ENCODE measurements at places on chromosomes 16 and 17.
A peak's percentile ranks its signal among the peaks of the same experiment; 100 is the strongest.

GRCh38 chr16:74438492-74438979 is 17.3 kb upstream of the CLEC18B start:
- DNase-seq, result no peak

- peak; percentile 26 for DNase-seq
These were observed 113.1 kb downstream of the SNX29 start for GRCh38 chr16:12089492-12090150.

- no peak for DNase-seq
These were observed 3.8 kb upstream of the NEUROD2 start for GRCh38 chr17:39611401-39612112.

GRCh38 chr17:56801459-56802178 is 32.1 kb downstream of the C17orf67 start:
- DNase-seq, result no peak

DNA sequence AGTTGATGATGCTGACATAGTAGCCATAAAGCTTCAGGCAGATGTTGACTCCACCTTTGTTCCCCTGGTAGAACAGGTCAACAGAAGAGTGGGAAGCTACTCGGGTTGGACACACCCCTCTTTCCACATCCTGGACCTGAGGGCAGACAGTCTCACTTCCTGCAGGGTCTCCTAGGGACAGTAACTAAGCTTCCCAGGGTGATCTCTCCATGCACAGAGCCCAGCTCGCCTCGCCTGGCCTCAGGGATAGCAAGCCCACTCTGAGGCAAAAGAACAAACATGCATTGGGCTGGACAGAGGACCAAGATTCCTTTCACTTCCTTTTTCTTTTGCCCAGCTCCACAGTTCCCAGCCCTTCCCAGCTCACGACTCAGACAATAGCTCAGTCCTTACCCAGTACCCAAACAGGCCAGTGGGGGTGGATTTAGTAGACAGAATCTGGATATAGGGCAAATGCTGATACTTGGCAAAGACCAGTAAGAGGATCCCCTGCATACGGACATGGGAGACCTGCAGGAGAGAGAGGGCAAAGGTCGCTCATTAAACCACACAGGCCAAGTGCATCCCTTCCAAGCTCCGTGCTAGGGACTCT is 7.0 kb downstream of the INPP5K start:
- DNase-seq, result no peak

DNA sequence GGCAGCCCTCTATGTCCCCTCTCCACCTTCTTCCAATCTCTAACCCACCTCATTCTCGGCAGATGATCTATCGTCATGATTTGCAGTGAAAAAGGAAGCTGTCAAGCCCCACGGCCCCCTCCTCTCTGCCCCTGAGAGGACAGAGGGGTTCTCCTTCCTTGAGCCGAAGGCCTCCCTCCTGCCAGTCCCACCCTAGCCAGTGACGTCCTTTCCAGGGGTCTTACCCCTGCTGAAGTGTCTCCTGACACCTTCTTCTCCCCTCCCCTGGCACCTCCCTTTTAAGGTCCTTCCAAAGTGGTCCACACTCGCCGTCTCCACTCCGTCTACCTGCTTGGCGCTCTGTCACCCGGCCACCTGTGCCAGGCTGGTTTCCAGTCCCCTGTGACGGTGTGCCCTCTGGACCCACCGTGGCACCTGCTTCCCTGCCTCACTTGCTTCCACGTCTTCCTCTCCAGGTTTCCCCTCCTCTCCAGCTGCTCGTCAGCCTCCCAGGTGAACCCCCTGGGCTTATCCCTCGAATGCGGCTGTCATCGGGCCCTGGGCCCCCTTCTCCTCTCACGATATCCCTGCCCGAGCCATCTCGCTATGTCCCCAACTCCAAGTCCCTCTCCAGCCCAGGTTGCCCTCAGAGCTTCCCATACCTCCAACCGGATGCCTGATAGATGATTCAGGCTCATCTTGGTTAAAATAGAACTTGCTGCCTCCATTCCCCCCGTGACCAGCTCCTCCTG is 5.7 kb downstream of the CCDC102A start:
- no peak for DNase-seq

DNA sequence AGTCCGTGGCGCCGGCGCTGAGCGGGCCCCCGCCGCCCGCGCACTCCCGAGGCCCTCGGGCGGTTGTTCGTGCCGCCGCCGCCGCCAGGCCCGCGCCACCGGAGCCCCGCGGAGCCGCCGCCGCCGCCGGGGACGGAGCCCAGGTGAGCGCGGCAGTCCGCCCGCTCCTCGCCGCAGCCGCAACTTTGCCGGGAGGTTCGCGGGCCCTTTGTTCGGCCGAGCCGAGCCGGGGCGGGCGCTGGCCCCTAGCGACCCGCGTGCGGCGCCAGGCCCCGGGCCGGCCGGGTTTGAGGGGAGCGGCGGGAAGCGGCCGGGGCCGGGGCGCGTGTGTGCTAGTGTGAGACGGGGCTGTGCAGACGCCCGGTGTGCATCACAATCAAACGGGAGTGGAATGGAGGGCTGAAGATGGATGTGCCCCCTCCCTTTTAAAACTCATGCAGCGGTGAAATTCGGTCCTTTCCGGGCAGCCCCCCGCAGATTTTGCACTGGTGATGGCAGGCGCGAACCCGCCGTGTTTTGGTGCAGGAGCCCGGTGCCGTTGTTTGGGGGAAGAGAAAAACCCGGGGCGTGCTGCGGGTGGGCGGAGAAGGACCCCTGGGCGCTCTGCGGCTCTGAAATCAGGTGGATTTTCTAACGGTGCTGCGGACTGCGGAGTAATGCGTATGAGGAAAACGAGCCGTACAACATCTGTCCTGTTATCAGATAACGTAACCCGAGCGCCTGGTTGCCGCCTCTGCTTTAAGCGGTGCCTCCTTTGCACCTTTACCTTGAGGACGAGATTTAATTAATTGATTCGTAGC is 823 bp downstream of the TNRC6C start:
- peak; percentile 26 for DNase-seq

GRCh38 chr17:18093616-18094408 is 6.1 kb downstream of the DRG2 start:
- no peak for DNase-seq

DNA sequence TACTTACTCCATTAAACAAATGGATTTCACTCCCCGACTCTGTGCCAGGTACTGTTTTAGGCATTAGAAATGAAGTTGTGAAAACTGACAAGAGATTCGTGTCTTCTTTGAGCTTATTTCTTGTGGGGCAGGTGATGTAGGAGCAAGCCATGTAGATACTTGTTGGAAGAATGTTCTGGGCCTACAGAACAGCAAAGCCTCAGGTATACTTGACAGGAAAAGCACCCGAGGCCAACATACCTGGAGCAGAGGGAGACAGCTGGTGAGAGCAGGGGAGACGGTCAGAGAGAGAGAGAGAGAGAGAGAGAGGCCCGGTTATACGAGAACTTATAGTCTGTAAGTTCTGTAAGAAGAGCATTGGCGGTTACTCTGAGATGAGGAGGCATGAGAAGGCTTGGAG is 110.8 kb downstream of the FTO start:
- no peak for DNase-seq

DNA sequence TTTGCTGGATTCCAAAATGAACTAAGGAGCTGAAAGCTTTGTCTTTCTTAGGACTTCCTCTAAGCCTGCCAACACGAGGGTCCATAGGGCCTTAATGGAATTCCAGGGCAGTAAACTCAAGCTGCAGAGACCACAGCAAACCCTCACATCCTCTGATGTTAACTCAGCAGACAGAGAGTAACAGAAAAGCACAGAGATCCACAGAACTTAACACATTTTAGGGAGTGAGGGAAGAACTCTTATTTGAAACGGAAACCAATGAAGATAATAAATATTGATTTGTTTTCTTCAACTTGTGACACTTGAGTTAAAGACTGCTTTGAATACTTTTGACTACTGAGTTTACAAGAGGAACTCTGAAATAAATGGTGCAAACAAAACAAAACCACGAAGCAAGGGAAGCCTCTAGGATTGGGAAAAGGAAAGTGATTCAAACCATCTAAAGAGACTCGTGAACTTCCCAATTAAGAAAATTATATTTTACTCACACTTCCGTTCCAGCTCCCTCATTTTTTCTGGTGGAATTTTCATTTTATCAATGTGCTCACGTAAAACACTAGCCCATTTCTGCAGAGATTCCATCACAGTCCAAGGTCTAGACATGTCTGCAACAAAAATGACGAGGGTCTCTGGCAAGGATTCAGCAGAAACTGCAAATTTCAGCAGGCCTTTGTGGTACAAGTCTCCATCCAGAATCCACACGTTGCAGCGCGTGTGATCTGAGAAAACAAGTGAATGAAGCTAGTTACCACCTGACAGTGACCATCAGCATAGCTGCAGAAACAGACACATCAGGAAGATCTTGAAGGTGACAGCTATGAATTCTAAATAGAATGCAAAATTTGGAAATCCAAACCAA is 9.2 kb downstream of the DYNC1LI2 start:
- no peak for DNase-seq

DNA sequence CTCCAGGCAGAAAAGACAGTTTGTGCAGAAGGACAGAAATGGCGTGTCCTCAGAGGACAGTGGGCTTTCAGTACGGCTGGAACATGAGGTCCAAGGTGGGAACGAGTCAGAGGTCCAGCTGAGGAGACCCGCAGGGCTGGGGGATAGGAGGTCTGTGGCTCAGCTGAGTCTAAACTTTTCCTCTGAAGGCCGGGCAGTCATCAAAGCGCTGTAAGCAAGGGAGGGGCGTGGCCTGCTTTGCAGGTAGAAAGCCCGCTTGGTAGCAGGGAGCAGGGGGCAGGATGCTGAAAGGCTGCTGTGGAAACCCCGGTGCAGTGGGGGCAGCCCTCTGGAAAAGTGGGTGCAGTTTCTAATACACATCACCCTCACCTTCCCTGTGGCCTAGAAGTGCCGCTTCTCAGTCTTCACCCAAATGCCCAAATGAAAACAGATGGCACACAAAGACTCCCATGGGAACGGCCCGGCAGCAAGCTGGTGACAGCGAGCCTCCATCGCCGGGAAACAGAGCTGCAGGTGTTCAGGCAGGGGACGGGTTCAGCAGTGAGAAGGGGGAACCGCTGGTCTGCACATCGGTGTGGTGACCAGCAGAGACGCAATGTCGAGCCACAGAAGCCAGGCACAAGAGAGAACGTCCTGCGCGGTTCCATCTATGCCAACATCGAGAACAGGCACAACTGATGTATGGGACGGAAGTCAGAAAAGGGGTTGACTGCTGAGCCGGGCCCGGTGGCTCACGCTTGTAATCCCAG is 12.2 kb upstream of the OSGIN1 start:
- no peak for DNase-seq

- DNase-seq, result no peak
These were observed 3.3 kb downstream of the NLRP1 start for GRCh38 chr17:5580969-5581368.

- no peak for DNase-seq
These were observed 968.1 kb downstream of the CDH11 start for GRCh38 chr16:64153718-64154117.

DNA sequence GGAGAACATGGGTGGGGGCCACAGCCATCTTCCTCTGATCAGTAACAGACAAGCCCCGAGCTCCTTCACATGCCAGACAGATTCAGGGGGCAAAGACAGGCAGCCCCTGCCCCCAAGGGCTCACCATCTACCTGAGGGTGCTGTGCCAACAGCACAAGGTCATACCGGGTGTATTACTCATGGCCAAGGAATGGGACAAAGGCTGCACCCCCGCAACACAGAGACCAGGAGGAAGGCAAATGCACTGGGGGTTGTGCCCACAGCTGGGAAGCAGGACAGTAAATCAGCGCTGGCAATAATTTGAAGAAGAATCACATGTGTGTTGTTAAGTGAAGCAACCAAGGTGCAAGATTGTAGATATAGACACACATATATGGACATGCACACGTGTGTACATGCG is 137.1 kb downstream of the C16orf95 start:
- DNase-seq, result no peak

DNA sequence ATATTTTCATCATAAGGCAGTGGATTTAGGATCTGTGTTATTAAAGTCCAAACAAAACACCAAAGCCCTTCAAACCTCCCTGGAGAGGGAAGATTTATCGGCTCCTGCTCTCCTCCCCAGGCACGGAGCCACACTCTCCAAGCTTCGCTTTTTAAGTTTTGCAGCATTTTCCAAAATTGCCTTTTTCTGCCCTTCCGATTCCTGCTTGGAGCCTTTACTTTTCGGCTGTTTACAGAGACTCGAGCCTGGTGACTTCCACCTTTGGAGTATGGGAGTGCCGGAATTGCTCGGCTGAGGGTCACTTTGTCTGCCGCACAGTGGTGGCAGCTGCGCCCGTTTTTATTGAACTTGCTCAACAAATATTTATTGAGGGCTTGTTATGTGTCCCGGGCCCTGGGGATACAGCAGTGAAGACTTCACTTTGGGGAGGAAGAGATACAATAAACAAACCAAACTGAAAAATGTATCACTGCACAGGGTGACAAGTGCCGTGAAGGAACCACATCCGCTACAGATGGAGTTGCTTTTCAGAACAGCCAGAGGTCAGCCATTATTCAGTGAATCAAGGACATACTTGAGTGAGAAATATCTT is 185.5 kb downstream of the NTN1 start:
- no peak for DNase-seq

GRCh38 chr16:79648826-79649225 is 48.3 kb upstream of the MAF start:
- DNase-seq, result no peak

DNA sequence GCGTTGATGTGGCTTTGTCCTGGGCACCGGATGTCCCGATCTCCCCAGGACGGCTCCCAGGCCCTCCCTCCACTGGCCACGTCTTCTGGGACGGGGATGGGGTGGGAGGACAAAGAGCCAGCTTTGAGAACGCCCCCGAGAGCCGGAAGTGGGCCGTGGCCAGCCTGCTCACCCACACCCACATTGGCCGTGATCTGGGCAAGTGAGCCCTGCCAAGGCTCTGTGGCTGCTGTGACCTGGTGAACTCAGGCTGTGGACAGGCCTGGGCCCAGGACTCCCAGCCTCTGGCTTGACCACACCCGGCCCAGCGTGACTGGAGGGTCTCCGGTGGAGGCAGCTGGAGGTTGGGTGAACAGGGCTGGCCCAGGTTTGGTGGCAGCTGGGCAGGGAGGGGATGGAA is 3.3 kb downstream of the CDH15 start:
- no peak for DNase-seq

- no peak for DNase-seq
These were observed 413.4 kb downstream of the CDH13 start for GRCh38 chr16:83040174-83040573.

GRCh38 chr16:88731699-88732098 is 25.4 kb downstream of the CTU2 start:
- DNase-seq, result no peak

- no peak for DNase-seq
These were observed 553 bp downstream of the RHBDL1 start for GRCh38 chr16:675884-676564.

Measured in activated CD4-positive, alpha-beta T cell treated with anti-CD3 and anti-CD28 coated beads for 4 hours (primary cell).